ENCODE measurements at places on chromosomes 1 and 21.

DNA sequence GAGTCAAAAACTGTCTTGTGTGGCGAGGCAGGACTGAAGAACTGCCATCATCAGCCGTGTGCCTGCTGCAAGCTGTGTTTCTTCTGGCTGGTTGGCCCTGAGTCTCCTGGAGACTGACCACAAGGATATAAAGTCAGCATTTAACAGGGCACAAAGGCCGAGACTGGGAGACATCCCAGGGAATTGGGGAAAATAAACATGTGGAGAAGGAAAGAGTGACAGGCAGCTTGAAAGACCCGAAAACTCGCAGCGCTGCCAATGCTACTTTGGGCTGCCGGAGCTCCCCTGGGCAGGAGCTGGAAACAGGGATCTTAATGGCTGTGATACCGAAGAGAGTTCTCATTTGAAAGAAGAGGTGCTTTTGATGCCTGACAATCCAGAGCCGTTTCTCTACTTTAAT is 125.3 kb upstream of the HMGB4 start:
- DNase-seq, result no peak

DNA sequence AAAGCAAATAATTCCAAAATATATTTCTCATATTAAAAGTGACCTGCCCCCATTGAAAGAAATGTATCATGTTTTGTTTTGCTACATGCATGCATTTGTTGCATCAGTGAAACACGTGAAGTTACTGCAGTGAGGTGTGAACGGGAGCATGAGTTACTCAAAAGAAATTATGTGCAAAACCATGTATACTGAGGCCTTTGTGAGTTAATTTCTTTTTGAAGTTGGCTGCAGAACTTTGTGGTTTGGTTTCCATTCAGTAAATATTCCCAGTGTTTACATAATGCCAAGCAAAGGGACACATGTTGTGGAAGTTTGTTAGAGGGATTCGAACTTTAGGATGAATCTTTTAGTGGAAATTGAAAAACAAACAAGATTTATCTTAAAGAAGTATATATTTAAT is 619.4 kb upstream of the ADAMTS5 start:
- no peak for DNase-seq

DNA sequence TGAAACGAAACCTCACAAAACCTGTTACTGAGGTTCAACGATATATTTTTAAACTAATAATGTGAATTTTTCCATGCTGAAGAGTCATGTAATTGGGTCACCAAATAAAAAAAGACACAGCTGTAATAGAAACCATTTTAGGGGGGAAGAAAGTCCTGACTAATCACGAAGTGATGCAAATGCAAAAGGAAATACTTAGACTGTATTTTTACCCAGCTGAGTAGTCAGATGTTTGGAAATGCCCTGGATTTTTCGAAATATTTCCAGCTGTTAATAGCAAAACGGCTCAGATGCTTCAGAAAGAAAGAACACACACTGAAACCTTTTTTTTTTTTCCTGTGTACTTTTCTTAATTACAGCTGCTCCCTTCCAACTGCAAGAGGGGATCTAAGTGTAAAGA is 210.3 kb downstream of the SETD4 start:
- DNase-seq, result no peak

DNA sequence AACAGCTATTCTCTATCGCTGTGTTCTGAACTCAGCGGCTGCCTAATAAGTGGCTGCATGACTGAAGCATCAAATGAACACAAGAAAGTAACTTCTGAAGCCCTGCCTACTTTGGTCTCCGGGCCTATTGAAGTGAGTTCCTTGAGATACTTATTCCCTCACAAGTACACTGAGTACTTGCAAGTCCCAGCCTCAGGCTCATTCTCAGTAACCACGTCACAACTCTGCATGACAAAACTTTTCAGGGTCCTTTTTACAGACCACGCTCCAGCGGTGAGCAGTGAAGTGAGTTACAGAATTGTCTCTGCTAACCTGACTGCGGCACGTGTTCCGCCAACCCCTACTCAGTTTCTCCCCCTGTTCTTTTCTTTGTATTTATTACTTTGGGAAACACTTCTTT is 1342.7 kb upstream of the ADGRL4 start:
- no peak for DNase-seq

DNA sequence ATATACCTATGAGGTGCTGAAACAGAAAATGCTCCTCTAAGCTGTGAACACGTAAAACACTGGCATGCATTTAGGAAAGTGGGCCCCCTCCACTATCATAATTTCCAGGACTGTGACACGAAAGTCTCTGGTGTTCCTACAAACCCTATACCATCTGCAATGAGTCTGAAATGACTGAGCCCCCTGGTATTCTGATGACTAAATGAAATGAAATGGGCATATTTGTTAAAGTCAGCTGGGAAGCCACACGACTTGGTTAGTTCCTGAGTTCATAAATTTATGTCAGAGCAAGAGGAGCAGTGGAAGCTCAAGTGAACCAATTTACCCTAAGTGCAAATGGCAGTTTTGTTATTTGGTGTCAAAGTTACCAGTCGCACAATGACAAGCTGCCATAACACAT is 182.3 kb downstream of the KCTD3 start:
- no peak for DNase-seq

- DNase-seq, result no peak
Observed at GRCh38 chr1:2319291-2319690, 72.1 kb downstream of the MORN1 start.

- DNase-seq, result no peak
Observed at GRCh38 chr1:150187560-150187931, 37.8 kb downstream of the PLEKHO1 start.

- DNase-seq, result no peak
Observed at GRCh38 chr21:28714777-28715464, 277.8 kb downstream of the LTN1 start.

Data from NCI-H2107 (cell line).